ENCODE measurements at places on chromosomes 7 and 10. TPM values are rescaled to one million over a fixed set of nuclear protein-coding genes. Genes with fewer than 3 reads are reported as not detected.

Gene CHPF2
- 21.9 TPM for total RNA-seq

Gene TRIM50
- total RNA-seq = 0.44 TPM

Gene NCF1
- total RNA-seq = 0.66 TPM

Gene TMEM139
- total RNA-seq = 0.40 TPM

Gene PDGFA
- 26.1 TPM for total RNA-seq

Gene CTAGE15
- 0.13 TPM for total RNA-seq

Gene SPDYE16
- total RNA-seq = 0.22 TPM
